ENCODE measurements at places on chromosomes 12 and 14.

DNA sequence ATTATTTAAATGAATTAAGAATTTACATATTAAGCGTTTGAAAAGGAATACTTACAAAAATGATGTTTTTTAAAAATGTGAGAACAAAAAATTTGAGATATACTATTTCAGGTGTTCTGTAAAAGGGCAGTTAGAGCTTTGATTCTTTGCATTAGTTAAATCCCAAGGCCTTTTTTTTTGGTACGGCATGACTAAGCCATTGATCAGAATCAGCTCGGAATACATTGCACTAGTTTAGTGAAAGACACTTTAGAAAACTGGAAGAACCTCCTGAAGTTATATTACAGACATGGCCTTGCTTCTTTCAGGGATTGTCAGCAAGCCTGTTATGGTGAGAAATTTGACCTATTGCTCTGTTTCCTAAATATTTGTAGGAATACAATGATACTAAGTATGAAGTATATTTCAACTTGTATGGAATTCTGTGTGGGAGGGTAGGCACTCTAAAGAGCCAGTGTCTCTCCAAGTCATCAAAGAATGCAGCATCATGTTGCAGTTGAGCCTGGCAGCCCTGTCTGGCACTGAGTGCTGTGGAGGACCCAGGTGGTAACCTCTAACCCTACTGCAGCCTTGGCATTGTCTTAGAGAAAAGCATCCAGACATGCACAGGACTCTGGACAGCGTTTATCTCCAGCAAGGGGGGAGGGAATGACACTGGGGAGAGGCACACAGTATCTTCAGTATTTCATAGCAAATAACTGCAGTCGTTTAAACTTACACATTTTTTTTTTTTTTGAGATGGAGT, 1.5 kb downstream of the KLC1 start:
- DNase-seq: peak; percentile 24

GRCh38 chr14:91143862-91144261, 30.0 kb downstream of the DGLUCY start:
- DNase-seq: no peak

- DNase-seq: no peak
Observed at GRCh38 chr14:72679536-72680151, 214.3 kb downstream of the DPF3 start.

GRCh38 chr14:97994020-97994531, 1196.9 kb downstream of the VRK1 start:
- DNase-seq: no peak

- DNase-seq: no peak
Observed at GRCh38 chr14:82398256-82398655, 864.6 kb upstream of the SEL1L start.

- peak; percentile 70 for DNase-seq
Observed at GRCh38 chr14:29321646-29322045, 555.1 kb downstream of the FOXG1 start.

GRCh38 chr12:25797386-25797785, 161.1 kb upstream of the RASSF8 start:
- no peak for DNase-seq

- DNase-seq: no peak
Observed at GRCh38 chr14:89088530-89088929, 264.1 kb downstream of the TTC8 start.

DNA sequence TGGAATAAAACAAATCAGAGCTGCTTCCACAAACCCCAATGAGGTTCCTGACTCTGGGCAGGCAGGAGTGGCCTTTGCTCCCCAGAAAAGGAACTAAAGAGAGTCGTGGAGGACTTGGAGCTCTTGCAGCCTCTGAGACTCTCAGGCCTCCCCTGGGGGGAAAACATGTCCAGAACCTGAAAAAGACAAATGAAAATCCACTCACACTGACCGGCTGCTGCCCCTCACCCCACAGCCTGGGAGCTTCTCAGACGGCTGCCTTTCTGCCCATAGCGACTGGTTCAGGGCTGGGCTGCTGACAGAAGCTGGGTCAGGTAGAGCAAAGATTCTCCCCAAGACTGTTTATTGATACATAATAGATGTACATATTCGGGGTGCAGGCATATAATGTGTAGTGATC, 356.0 kb downstream of the ADGRD1 start:
- no peak for DNase-seq

DNA sequence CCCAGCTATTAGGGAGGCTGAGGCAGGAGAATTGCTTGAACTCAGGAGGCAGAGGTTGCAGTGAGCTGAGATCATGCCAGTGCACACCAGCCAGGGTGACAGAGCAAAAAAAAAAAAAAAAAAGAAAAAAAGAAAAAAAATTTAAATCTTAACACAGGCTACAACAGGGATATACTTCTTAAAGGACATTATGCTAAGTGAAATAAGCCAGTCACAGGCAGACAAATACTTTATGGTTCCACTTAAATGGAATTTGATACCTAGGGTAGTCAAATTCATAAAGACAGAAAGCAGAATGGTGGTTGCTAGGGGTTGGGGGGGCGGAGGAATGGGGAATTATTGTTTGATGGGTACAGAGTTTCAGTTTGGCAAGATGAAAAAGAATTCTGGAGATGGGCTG, 14.8 kb upstream of the PPTC7 start:
- DNase-seq: no peak

- no peak for DNase-seq
Observed at GRCh38 chr12:113159937-113160336, 10.4 kb downstream of the CFAP73 start.

DNA sequence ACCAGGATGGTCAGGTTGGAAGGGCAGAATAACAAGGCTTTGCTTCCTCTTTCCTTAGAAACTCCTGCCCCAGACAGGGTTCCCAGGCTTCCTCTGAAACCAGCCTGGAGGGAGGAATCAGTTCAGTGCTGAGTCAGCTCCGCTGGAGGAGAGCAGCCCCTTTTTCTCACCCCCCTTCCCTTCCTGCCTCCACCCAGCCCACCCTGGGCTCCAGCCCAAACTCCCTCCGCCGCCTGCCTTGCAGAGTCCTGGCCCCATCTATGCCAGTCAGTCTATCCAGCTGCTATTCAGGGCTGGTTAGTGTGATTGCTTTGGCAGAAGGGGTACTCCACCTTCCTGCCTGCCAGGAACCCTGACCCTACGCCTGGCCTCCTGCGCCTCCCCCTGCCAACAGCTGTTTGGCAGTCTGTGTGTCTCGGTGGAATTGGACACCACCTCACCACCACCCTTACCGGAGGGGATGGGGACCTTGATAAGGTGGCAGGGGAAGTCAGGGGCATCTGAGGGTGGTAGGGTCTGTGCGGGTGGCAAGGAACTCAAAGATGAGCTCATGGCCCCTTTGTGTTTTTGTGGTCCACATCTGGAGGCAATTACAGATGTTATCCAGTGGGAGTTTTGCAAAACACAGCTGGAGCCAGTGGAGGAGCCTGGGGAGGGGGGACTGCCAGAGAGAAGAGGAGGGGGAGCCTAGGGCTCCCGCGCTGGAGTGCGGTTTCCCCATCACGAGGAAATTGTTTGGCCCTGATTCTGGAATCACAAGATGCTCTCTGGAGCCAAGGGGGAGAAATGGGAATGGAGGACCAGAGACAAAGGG, 12.2 kb downstream of the MMP14 start:
- DNase-seq: peak; percentile 96

DNA sequence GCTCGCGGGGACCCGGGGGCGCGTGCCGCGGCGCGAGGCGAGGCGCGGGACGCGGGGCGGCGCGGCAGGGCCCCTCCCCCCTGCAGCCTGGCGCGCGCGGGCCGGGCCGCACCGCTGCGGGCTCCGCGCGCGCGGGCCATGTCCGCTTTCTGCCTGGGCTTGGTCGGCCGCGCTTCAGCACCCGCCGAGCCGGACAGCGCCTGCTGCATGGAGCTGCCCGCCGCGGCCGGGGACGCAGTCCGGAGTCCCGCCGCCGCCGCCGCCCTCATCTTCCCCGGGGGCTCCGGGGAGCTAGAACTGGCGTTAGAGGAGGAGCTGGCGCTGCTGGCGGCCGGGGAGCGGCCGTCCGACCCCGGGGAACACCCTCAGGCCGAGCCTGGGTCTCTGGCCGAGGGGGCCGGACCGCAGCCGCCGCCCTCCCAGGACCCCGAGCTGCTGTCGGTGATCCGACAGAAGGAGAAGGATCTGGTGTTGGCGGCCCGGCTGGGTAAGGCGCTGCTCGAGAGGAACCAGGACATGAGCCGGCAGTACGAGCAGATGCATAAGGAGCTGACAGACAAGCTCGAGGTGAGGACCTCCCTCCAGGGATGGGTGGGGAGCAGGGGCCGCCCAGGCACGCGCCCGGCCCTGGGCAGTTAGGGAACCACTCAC, 820 bp downstream of the BICDL1 start:
- peak; percentile 71 for DNase-seq

DNA sequence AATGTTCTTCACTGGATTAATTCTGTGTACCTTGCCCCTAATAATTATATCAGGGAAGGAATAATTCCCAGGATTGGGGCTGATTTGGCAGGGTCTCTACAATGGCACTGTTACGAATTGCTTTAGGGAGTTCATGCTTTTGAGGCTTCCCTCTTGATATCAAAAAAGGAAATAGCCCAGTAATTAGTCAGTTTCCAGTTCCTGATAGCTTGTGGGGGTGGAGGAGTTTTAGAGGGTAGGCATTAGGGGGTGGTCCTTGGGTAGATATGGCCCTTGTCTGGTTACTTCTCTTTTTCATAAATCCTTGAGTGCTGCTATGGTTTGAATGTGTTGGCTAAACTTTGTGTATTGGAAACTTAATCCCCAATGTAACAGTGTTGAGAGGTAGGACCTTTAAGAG, 6.1 kb upstream of the SRSF5 start:
- DNase-seq: peak; percentile 52

GRCh38 chr12:94545935-94546771, 86.5 kb upstream of the CEP83 start:
- peak; percentile 84 for DNase-seq

DNA sequence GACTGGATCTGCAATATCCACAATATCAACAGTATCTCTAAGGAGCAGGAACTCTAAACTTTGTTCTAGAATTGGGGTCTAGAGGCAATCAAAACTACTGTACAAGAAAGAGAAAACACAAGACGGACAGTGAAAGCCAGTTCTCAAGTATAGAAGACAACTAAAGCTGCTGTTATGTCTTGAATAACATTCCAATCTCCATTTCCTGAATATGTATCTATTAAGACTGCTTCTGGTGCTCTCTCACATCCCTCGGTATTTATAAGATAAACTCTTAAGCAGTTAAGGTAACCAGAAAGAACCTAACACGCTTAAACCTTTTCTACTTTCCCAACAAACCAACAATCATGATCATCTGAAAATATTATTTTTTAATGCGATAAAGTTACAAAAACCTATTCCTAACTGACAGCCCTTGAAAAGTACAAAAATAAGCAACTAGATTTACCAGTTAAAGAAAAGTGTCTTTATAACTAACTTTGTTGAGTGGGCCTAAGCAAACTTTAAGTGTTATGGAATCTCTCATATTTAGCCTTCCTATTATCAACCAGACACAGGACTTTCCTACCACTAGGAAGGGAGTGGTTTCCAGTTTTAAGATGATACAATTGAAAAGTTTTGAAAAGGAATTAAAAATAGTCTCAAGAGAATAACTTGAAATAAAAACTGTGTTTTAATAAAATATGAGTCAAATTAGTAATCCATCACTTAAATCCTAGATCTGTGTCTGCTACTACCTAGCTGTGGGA, 30.7 kb downstream of the NUMB start:
- DNase-seq: no peak

DNA sequence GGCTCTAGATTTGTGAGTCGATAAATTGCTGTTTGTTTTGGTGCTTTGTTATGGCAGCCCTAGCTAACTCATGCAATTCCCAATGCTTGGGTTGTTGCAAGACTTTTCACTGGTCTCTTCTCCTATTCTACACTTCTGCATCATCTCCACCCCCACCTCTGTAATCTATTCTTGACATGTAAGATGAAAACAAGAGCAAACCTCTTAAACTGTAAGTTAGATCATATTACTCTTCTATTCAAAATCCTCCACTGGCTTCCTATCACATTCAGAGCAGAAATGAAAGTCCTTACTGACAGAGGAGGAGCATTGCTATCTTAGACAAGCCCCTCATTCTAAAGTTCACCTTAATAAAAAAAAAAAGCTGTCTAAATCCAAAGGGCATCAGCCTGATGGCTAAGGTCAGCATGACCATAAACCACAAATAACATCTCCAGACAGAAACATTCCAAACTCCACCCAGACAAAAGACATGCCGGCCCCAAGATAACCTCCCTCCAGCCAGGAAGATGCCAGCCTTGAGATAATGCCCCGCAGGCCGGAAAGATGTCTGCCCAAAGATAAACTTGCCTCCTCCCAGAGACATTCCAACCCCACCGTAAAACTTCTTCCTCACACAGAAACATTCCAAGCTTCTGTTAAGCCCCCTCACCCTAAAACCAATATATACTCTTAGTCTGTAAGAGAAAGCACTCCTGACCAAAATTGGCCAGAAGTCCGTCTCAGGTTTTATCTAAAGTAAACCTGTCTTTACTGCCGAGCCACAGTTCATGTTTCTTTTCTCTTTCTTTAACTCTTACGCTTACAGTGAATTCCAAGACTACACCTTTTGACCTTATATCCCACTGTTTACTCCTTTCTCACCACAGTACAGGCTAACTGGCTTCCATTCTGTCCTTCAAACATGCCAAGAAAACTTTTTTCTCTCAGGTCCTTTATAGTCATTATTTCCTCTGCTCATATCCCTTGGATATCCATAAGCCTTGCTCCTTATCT, 308.9 kb downstream of the KCNH5 start:
- DNase-seq: no peak

DNA sequence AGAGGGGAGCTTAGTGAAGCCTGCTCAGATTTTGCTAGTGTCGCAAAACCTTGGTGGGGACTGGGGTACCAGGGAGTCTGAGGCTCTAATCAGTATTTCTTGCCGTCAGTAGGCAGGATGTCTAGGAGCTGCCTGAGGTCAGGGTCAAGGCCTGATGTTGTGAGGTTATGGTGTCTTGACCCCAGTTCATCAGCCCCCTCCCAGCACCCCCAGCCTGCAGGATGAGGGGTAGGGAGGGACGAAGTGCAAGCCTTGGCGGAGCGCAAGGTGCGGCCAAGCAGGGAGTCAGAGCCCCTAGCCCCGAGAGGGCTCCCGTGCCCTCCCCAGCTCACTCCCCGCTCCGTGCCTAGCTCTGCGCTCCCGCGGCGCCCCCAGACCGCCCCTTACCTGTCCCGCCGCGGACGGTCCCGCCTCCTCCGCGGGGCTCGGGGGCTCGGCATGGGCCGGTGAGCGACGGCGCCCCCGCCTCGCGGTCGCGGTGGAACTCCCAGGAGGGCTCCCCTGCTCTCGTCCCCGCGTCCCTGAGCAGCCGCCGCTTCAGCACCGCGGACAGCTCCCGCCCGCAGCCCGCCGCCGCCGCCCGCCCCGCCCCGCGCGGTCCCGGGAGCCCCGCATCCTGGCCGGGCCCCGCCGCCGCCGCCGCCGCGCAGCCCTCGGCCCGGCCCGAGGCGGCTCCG, 347 bp downstream of the SYNDIG1L start:
- DNase-seq: peak; percentile 13

- DNase-seq: peak; percentile 16
Observed at GRCh38 chr12:51759175-51759574, 89.3 kb downstream of the FIGNL2 start.

Data from fibroblast of pulmonary artery (primary cell).